ENCODE measurements at places on chromosomes 3 and 15.
A peak's percentile ranks its signal among the peaks of the same experiment; 100 is the strongest.

DNA sequence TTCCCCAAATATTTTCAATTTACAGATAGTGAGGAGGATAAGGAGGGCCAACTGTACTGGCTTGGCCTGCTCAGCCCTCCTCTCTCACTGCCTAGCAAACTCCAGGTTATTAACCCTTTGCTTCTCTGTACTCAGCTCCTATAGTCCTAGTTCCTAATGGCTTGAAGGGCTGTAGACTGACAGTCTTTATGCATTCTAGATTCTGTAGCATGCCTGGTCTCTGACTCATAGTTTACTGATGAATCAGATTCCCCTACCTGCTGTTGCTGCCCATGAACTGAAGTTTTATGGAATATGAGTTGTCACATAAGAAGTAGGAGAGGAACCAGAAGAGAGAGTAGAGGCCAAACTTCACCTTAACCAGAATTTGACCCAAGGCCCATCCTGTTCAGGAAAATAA is 27.1 kb upstream of the MAP3K13 start:
- DNase-seq = no peak

- no peak for DNase-seq
Observed at GRCh38 chr15:87263871-87264270, 992.7 kb downstream of the NTRK3 start.

DNA sequence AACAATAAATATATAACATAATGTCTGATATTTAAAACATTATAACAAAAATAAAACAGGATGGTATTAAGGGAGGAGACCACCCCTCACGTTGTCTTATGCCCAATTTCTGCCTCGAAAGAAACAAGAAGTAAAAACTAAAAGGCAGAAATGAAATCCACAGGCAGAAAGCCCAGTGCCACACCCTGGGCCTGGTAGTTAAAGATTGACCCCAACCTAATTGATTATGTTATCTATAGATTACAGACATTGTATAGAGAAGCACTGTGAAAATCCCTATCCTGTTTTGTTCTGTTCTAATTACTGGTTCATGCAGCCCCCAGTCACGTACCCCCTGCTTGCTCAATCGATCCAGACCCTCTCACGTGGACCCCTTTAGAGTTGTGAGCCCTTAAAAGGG is 22.3 kb upstream of the ACP3 start:
- no peak for DNase-seq

- DNase-seq = no peak
Observed at GRCh38 chr15:91515188-91515754, 338.2 kb upstream of the SLCO3A1 start.

DNA sequence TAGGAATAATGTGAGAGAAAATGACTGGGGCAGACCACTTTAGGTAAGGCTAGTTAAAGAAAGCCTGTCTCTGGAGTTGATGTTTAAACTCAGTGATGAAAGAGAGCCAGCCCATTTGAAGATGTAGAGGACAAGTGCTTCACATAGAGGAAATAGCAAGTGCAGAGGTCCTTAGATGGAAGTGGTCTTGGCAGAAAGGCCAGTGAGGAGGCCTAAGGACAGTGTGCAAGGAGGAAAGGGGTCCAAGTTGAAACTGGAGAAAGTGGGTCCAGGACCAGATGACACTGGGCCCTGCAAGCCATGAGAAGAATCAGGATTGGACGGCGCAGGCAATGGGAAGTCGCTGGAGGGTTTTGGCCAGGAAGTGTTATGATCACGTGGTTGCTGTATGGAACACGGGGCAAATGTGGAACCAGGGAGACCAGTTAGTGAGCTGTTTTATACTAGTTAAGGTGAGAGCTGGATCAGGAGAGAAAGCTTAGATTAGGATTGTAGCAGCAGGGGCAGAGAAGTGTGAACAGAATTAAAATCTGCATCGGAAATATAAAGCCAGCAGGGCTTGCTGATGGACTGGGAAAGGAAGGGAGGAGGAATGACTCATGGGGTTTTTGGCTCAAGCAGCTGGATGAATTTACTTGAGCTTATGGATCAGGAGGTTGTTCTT is 48.0 kb upstream of the SCAANT1 start:
- DNase-seq = no peak

GRCh38 chr3:194632809-194633348 is 340 bp downstream of the TMEM44 start:
- no peak for DNase-seq

DNA sequence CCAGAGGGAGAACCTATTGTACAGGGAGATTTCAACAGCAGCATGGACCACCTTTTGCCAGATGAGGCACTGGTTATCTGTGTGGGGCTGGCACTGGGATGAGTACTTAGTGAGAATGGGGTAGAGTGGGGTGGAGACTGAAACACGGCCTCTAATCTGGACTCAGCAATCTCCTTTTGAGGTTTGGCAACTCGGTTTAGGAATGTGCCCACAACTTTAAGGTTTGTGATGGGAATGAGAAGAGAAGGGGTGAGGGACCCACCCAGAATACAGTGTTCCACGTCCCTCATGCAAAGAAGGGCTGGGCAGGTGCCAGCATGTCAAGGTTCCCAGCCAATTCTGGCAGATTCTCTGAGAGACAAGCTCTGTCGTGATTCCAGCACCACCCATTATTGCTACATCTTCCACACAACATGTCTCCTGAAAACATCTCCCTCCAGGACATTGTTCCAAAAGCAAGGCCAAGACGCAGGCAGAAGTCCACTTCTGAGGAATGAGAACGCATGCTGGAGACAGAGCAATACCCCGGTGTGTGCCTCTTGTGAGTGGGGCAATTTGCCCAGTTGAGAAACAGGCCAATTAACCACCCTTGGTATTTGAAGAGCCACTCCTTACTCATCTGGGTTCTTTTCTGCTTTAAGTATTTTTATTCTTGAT is 37.5 kb upstream of the CCR4 start:
- no peak for DNase-seq

DNA sequence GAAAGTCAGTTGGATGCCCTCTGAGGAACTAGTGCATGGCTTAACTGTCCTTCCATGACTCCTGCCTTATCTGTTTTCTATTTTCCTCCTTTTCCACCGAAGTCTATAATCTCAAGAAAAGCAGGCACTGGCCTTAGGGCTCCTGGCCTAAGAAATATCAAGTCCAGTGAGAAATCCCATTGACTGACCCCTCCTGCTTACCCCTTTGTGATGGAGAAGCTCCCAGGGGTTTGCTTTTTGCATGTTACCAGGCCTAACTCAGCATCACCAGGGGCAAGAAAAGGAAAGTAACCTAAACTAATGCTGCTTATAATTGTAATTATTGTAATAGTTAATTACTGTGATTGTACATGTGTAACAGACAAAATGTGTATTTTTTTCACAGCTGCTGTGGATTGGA is 21.7 kb downstream of the CCR3 start:
- no peak for DNase-seq

GRCh38 chr3:195711813-195712534 is 8.8 kb upstream of the MUC20 start:
- DNase-seq = peak; percentile 72

GRCh38 chr15:36484038-36484778 is 95.2 kb upstream of the CDIN1 start:
- no peak for DNase-seq

DNA sequence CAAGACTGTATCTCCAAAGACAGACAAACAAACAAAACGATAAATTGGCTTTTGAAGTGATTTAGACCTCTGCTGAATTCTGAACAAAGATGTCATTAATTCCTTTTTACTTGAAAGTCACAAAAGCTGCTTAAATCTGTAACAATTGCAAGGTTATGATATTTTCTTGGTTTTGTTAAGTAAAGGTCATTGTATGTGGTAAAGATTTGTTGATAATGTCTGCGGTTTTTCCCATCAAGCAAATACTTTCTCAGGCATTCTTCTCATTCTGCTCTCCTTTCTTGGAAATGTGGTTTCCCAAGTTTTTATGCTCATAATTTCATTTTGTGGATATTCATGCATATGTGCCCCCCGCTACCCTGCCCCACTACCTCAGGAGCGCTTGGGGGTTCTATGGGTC is 116.5 kb downstream of the SLMAP start:
- DNase-seq = no peak

DNA sequence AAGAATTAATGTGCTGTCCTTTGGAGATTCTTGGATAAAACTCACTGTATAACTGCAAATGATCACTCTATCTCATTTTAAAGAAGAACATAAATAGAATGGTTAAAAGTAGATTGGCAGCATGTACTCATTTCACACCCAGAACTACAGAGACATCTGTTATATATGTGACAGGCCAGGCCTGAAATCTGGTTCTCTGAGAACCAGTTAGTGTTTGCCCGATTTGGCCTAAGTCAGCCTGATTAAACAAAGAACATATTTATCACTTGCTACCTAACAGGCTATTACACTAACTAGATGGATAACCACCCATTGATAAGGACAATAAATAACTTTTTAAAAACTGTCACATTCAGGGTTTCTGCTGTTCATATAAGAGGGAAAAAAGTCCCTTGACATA is 460.1 kb downstream of the CNTN4 start:
- DNase-seq = no peak

DNA sequence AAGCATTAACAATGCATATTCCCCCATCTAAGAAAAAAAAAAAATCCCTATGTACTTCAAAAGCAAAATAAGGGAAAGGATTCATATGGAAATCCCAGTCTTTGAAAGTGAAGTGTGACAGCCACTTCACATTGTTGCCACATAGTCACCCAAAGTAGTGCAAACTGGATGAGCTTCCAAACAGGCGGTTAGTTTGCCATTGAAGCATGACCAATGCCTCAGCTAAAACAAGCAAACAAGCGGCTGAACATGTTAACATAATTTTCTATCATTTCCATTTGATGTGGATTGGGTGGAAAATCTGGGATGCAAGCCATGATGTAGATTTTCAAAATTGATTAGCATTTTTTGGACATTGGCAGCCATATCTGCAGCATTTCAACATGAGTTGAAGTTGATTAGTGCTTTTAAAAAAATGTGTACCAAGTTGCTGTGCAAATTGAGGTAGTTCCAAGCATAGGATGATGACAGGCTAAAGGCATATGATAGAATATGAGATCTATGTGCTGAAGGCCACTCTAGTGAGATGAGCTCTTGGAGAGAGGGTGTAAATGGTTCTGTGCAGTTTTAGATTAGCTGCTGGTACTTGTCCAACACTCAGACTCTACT is 405.2 kb downstream of the NR2F2 start:
- no peak for DNase-seq

DNA sequence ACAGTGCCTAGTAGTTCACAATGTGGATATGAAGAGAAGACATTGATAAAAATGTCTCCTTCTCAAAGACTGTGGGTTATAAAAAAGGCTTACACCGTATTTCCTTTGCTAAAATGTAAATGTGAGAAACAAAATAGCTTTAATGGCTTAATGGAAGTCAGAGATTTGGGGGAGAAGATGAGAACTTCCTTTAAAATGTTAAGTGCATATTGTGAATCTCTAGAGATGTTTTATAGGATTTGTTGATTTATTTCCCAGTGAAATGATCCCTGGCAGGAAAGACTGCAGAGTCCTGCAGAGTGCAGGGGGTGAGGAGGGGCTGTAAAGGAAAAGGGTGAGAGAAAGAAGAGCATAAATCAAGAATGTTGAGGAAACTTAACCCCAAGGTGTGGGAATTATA is 305.1 kb downstream of the GAP43 start:
- DNase-seq = no peak
